ENCODE measurements at places on chromosomes 4 and X. TPM values are rescaled to one million over a fixed set of nuclear protein-coding genes. Genes with fewer than 3 reads are reported as not detected.

Gene ENPEP
- not detected for total RNA-seq

Gene ARR3
- total RNA-seq, result not detected

Gene TMSB15C
- total RNA-seq, result 1.5 TPM

Gene AVPR2
- not detected for total RNA-seq

Gene MAGIX
- 0.31 TPM for total RNA-seq

Gene ETDB
- not detected for total RNA-seq

Gene CTAG1A
- not detected for total RNA-seq

Gene HAND2
- not detected for total RNA-seq

Gene CCDC158
- not detected for total RNA-seq

Gene SLITRK4
- not detected for total RNA-seq

Gene TAB3
- 25.9 TPM for total RNA-seq

Gene WAS
- 50.6 TPM for total RNA-seq

Gene BEX2
- total RNA-seq, result 59.3 TPM

Gene CT55
- total RNA-seq, result not detected

Gene AMTN
- not detected for total RNA-seq

Gene UCHL1
- total RNA-seq, result not detected

Gene MAGEA8
- not detected for total RNA-seq

Gene TLR1
- 13.4 TPM for total RNA-seq

Gene CNGA1
- total RNA-seq, result not detected

Gene MSANTD1
- 0.39 TPM for total RNA-seq

Gene TXLNG
- 32.3 TPM for total RNA-seq

Gene SUPT20HL2
- not detected for total RNA-seq
